M059J (cell line): ENCODE measurements at places on chromosomes 5 and 9.

GRCh38 chr5:150079909-150080461 is 6.4 kb downstream of the CSF1R start:
- no peak for DNase-seq

DNA sequence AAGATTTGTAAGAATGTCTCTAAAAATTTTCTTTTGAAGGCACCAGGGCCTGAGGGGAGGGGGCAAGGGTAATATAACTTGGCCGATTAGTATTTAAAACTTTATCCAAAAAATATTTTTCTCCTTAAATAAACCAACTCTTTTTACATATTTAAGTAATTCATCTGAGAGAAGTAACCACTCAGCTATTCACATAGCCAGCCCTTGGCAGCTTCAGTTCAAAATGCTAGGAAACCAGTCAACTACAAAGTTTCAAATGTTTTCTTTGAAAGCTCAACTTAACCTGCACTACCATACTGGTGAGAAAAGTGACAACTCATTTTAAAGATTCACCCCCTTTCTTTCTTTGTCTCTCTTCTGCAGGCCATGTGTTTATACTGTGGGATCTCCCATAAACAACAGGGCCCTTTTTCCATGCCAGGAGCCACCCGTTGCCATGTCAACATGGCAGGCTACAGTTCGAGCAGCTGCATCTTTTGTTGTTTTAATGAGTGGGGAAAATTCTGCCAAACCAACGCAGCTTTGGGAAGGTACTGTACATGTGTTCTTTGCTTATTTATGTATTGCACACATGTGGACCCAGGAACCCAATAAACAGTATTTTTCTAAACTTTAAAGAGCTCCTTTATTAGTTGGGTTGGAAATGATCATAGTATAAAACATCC is 46.3 kb downstream of the AOPEP start:
- peak; percentile 88 for DNase-seq

DNA sequence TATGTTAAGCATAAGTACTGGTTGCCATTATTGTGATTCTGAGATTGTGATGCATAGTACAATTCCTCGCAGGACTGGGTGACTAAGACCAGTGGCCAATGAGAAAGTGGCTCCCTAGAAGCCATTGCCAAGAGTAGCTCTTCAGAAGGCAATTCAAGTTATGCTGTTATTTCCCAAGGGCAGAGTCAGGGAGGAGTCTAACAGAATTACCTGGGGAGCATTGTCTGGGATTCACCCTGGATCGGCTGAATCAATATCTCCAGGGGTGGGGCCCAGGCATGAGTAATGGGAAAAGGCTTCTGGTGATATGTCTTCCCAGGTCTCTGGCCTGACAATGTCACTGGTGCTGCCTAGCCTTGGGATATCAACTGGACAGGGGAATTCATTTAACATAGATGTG is 10.9 kb upstream of the ARHGEF28 start:
- DNase-seq: no peak

DNA sequence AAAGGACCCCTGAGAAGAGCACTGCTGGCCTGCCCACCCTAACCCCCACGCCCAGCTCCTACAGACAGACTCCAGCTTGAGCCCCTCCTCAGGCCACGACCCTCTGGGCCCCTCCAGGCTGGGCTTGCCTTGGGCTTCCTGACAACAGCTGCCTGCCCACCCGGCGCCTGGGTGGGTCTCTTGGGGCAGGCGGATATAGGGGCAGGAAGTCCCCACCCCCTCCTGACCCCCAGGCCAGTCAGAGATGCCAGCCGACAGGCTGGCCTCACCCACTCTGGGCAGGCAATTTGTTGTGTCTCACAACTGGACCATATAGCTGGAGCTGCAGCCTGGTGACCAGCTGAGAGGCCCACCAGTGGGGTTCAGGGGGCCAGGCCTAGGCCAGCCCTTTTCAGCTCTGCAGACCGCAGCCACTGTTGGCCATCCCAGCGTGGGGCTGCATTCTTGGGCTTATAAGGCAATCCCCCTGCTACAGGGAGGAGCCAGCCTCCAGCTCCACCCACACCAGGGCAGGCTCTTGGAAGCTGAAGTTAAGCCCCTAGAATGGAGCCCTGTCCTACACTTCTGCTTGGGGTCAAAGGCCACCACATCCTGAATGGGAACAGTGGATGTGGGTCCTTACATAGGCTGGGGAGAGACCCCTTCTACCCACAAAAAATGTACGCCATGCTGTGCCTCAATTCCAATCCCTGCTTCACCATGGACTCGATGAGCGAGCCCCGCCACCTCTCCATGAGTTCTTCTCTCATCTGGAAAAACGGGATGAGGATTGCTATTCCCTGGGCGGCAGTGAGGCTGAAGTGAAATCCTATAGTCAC is 2.0 kb downstream of the PDLIM7 start:
- DNase-seq: peak; percentile 87

DNA sequence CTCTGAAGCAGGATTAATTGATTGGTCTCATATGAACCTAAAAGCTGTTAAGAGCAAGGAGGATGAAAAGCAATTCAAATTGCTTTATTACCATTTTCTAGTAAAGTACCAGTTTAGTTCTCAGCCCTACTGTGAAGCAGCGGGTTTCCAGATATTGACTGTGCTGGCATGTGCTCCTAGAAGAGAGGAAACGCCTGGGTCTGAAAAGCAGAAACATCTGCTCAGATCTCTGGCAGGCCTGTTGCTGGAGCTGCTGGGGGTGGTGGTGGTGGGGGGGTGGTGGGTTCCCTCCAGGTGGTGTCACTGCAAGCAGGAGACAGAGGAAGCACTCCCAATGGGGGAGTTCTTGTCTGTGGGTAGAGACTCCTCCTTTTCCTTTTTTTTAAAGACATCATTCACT is 105.5 kb upstream of the ZNF462 start:
- no peak for DNase-seq

GRCh38 chr9:6632516-6633183 is 12.9 kb downstream of the GLDC start:
- DNase-seq: no peak

DNA sequence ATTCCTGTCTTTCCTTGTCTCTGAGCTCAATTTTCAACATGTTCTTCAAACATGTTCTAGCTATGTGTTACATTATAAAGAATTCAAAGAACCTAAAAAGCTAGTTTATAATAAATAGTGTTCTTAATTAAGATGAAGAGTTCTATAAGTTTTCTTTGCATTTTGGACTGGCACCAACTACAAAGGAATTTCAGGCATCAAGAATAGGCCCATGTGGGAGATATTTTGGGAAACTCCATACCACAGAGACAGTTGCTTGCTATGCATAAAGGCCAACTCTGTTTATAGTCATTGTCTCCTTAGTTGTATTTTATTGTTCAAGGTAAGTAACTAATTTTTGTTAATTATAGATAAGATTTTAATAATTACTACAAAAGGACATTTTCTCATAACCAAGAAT is 4.5 kb downstream of the SLF1 start:
- DNase-seq: no peak

DNA sequence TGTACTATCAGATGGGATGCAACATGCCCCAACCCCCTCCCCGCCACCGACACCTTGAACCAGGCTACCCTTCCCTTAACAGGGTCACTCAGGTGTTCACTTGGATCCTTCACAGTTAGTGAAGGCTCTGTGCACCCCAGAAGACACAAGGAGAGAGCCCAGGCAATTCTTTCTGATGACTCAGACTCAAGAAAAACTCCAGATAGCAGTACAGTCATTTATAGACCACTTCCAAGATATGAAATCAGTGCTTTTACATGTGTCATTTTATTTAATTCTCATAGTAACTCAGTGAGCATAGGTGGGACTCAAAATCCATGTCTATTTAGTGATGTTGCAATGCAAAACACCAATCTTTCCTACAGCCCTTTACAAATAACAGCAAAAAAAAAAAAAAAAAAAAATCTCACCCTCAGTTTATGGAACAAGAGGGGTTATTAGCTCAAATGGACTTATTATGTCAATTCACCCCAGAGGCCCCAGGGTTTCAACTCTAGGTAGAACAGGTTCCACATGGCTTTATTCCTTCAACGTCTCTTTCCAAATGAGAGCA is 71.9 kb downstream of the FOXD1 start:
- peak; percentile 81 for DNase-seq

GRCh38 chr5:123035918-123036390 is 571 bp downstream of the PPIC start:
- DNase-seq: peak; percentile 56

DNA sequence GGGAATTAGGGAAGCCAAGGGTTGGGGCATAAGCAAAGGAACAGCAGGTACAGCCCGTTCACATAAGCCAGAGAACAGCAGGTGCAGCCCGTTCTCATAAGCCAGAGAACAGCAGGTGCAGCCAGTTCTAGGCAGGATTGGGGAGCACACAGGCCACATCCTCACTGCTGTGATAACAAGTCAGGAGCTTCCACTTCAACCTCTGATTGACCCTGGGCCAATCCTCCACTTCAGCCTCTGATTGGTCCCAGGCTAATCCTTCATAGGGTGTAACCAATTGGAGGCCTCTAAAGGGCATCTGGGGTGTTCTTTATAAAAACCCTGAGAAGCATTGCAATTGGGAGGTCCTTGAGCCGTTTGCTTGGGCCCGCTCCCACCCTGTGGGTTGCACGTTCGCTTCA is 27.5 kb downstream of the CEL start:
- no peak for DNase-seq

DNA sequence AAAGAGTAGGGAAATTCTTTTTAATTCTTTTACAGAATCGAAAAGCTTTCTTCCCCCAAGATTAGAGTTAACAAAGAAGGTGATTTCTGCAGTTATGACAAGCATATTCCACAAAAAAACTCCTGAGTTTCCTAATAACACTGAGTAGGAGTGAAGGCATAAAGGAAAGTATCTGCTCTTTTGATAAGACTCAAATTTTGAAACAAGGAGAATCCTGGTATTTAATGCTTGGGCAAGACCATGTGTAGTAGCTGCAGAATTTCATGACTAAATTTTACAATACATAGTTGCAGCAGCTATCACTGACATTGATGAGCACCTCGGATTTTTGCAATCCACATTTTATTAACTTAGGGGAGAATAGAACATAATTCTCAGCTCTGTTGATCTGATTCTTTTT is 92.6 kb downstream of the MARCHF3 start:
- no peak for DNase-seq

DNA sequence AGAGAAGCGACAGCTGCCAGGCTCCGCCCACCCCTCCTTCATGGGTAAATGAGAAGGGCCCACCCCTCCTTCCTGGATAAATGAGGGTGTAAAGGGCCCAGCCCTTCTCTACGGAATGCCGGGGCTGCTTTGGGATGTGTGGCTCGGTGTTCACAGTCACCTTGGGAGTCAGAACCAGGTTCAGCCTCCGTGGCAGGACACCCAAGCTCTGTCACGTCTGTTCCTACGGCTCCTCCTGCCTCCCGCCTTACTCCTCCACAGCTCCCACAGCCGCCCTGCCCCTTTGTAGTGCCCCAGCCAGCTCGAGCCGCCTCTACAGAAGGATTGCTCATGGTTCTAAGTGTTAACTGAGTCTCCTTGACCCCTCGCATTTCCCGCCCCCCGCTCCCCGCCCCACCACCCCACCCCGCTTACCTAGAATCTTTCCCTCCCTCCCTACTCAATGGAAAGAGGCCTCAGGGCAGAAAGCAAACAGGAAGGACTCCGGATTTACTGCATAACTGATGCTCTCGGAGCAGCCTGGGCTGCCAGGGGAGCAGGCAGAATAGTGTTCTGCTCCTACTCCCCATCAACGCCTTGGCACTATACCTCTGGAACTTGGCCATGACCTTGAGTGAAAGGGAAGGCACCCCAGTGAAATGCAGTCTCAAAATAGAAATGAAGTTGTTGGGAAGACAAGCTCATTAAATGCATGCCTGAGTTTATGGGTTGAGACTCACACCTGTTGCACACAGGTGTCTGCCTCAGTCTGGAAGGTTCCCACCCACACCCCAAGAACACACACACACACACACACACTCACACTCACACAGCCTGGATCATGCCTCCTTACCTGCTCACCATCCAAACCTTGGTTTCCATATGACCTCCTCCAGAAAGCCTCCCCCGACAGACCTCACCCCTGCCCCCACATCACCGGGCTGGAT is 59.6 kb downstream of the NEURL1B start:
- peak; percentile 43 for DNase-seq

- peak; percentile 42 for DNase-seq
Measured at GRCh38 chr5:53041071-53041692, 52.0 kb downstream of the ITGA2 start.

- DNase-seq: peak; percentile 78
Measured at GRCh38 chr5:98768160-98768959, 5.1 kb upstream of the RGMB start.

DNA sequence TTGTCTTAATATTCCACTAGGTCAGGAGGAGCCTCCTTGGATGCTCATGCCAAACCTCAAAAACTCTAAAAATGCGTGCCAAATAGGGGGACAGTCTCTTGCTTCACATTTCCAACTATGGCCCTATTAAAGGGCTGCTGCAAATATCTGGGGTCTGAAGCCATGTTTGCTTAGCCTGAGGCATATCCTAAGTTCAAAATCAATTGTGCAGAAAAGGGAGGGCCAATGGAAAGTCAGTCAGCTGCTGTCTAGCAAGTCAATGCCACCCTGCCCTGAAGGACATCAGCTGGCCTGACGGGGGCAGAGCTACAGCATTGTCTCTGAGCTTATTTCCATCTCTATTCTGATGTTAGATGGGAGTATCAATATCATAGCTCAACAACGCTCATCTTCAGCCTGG is 93.6 kb downstream of the SH3TC2 start:
- peak; percentile 81 for DNase-seq

DNA sequence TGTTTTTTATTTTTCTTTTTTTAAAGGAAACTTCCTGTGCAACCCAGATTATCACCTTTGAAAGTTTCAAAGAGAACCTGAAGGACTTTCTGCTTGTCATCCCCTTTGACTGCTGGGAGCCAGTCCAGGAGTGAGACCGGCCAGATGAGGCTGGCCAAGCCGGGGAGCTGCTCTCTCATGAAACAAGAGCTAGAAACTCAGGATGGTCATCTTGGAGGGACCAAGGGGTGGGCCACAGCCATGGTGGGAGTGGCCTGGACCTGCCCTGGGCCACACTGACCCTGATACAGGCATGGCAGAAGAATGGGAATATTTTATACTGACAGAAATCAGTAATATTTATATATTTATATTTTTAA is 2.1 kb downstream of the CSF2 start:
- DNase-seq: no peak

GRCh38 chr5:150234576-150235499 is 45.0 kb downstream of the SLC6A7 start:
- no peak for DNase-seq

DNA sequence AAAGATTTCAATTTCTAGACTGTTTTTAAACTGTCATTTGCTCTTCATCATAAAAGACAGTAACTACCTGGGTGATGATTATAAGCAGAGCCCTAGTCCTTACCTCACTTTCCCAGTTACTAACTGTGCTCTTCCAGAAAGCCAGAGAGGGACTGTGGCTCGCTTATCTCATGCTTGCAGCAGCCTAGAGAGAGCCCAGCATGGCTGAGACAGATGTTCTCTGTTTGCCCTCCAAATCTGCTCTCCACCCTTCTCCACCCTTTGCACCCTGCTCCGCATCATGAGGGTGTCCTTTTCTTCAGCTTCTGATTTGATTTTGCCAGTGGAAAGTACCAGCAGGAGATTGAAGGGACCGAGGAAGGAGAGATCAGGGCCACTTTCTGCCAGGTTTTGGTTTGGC is 61.2 kb upstream of the SELENOP start:
- DNase-seq: no peak

- no peak for DNase-seq
Measured at GRCh38 chr5:42605490-42605889, 151.1 kb upstream of the CCDC152 start.

- DNase-seq: no peak
Measured at GRCh38 chr9:117719161-117719920, 15.1 kb downstream of the TLR4 start.
